GM06990 (cell line): ENCODE measurements at places on chromosomes 1 and 21.
A peak's percentile ranks its signal among the peaks of the same experiment; 100 is the strongest.

DNA sequence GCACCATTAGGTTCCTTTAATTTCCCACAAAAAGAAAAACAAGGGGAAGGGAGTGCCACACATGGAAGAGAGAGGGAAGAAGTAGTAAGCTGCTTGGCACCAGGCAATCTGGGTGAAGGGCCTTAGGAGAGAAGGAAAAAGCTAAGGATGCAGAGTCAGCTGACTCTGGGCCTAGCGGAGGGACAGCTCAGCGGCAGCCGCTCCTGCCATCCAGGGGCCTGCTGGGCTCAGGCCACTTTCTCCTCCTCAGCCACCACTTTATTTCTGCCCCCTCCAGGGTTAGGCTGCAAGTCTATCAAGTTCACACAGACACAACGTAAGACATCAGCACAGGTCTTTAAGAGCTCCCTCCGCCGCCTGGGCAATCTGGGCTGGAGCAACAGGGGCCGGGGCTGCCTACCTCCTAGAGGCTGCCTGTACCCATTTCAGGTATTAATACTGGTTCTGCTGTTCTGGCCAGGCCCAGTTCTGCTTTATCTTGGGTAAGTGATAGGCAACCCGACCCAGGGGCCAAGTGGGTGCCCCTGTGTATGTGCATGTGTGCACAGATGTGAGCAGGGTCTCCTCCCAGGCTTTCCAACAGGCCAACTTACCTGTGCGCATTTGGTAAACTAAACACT is 53.6 kb downstream of the SLC45A1 start:
- no peak for DNase-seq

DNA sequence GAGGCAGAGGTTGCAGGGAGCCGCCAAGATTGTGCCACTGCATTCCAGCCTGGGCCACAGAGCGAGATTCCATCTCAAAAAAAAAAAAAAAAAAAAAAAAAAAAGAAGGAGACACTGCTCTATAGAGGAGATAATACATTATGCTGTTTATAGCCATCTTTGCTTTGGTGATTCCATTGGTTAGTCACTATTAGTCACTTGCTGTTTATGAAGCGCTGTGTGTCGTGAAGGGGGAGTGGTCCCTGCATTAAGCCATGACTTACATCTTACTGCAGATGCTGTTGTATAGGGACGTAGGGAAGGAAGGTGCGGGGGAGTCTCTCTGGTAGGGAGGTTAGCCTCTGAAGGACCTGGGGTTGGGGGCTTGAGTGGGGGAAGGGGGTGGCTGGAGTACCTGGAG is 48.3 kb downstream of the HUNK start:
- DNase-seq, result no peak

GRCh38 chr21:37461479-37461878 is 94.9 kb downstream of the DYRK1A start:
- DNase-seq, result no peak

DNA sequence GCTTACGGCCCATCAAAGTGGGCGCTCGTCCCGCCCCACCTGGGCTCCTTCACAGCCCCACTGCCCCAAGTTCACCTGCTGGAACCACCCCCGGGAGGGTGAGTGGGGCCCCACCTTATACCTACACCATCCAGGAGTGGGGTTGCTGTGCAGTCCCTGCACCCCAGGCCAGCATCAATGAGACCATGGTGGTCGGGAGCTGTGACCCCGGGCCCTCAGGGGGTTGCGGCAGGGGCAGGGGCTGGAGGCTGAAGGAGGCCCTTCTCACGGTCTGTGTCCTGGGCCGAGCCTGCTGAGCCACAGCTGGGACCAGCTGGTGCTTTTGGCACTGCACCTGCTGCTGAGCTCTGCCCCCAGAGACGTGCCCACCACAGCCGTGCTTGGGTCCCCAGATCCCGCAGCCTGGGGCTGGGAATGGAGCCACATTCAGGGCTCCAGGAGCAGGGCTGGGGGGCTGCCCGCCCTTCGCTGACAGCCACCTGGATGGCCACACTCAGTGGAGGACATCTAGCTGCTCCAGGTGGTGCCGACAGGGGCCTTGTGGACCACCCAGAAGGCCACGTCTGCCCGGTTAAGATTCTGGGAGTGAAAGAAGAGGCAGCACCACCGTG is 17.4 kb downstream of the ACTRT2 start:
- DNase-seq, result no peak

DNA sequence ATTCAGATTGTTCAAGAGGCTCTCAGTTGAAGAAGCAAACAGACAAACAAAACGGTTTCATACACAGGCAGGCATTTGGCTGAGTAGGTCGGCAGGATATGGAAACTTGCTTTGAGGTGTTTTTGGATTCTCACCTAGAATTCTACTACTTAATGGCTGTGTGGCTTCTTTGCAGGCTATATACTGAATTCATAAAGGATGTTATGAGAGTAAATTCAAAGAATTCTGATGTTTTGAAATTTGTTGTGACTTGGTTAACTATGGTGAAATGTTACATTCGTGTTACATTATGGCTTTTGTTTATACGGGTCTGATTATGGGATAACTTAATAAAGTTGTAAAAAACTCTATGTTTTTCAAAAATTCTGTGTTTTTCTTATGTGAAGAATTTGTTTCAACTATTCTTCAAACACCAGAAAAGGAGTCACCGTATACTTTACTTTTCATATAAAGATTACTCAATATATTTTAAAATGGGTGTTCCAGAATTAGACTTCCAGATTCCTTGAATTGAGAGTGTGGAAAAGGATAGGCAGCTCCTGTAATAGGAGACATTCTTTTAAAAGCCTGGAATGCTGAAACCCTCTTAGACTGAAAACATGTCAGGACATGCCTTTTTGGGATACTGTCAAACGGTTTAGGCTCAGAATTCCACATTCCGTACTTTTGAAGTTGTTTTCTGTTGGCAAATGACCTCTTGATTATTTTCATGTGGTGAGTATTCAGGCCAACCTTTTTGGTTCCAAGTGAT is 8.2 kb upstream of the IRF2BP2 start:
- DNase-seq, result no peak

DNA sequence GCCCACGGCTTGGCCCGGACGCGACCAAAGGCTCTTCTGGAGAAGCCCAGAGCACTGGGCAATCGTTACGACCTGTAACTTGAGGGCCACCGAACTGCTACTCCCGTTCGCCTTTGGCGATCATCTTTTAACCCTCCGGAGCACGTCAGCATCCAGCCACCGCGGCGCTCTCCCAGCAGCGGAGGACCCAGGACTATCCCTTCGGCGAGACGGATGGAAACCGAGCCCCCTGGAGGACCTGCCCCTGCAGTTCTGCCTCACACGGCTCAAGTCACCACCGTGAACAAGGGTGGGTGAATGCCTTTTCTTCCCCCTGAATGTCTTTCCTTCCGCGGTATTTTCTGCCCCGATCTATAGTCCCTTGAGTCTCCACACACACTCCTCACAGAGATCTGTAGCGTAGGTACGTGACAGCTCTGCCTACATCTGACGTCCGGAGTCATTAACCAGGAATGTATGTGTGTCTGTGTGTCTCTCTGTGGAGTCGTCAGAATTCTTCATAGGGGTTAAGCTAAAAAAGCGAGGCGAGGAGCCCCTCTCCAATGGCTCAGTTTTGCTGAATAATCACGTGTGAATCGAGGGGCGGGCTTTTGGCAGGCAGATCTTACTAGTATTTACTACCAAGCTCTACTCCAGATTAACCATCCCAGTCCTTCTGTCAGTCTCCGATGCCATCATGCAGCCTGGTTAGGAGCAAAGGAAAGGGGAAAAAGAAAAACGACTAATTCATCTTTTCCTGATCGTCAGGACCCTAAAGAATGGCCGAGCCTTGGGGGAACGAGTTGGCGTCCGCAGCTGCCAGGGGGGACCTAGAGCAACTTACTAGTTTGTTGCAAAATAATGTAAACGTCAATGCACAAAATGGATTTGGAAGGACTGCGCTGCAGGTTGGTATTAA is at the start of gene CDKN2C:
TSS of gene CDKN2C (plus strand) at position 635 of the 898 bp plus-strand sequence. CDS start at position 759, 124 bp downstream.
- DNase-seq, result peak; percentile 73

- no peak for DNase-seq
Measured at GRCh38 chr1:92804721-92805201, 19.9 kb upstream of the EVI5 start.

- DNase-seq, result no peak
Measured at GRCh38 chr1:232810856-232811255, 5.6 kb downstream of the MAP10 start.

GRCh38 chr1:70042090-70042731 is 163.2 kb downstream of the LRRC40 start:
- DNase-seq, result no peak

DNA sequence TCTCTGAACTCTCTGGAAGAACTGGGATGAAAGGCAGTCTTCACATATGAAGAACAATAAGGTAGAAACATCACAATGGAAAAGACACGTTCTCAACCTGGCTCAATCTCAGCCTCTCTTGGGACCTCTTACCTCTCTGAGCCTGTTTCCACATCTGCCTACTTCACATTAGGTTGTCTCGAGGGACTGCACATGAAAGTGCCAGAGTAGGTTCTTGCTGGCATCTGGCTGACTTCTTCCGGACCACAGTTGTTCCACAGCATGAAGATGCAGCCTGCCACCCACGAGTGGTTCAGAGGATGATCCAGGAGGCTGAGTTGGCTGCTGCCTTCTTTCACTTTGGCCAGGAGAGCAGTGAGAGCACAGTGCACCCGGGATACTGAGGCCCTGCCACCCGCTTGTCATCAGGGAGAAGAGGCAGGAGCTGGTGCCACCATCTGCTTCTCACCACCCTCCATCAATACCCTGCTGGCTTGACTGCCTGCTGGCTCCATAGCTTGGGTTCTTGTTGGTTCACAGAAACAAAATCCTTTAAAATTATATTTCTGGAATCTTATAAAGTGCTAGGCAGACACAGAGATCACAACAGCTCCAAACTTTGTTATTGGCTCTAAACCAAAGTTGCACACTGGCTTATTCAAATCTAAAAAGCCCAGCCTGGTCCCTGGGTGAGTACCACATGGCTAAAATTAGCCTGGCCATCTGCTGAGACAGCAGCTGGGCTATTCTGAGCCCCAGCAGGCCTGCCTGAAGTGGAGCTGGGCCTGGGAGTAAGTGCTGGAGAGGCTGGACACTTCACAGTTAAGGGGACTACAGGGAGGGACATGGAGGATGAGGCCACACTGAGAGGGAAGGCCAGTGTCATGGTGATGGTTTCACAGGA is 46.9 kb upstream of the LIN9 start:
- DNase-seq, result peak; percentile 40

GRCh38 chr1:201828217-201828819 is 639 bp upstream of the IPO9 start:
- no peak for DNase-seq

- DNase-seq, result no peak
Measured at GRCh38 chr1:103230061-103230460, 121.7 kb upstream of the COL11A1 start.

DNA sequence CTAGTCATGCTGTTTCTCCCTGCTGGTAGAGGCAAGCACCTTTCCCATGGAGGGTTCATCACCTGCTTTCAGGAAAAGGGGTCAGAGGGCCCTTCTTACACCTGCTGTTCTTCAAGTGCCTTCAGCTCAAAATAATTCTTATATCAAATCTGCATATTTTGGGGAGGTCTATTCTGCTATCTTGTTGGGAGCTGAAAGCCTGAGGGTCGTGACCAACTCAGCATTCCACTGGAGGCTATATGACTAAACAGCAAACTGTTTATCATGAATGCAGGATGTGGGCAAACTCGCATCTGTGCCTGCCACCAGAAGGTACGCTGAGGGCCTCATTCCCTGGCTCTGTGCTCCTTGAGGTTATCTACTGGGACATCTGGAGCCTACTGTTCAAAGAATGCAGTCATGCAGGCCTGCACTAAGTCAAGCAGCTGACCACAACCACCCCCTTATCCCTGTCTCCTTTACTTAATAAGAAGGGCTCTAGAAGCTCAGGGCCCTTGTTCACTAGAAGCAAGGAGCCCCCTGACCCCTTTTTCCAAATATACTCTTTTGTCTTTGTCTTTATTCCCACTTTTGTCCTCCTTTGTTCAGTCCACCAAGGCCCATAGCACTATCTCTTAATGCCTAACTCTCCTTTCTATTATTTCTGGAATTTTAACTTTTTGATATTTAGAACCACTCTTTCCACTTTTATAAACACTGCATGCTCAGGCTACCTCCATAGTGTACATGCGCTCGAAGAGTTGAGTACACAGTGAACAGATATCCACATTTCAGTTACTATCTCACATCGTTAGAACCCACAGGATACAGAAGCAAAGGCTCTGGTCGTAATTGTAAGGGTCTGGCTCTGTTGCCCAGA is 4.5 kb upstream of the TRIM17 start:
- no peak for DNase-seq

- DNase-seq, result no peak
Measured at GRCh38 chr1:169149555-169150286, 43.2 kb downstream of the ATP1B1 start.

DNA sequence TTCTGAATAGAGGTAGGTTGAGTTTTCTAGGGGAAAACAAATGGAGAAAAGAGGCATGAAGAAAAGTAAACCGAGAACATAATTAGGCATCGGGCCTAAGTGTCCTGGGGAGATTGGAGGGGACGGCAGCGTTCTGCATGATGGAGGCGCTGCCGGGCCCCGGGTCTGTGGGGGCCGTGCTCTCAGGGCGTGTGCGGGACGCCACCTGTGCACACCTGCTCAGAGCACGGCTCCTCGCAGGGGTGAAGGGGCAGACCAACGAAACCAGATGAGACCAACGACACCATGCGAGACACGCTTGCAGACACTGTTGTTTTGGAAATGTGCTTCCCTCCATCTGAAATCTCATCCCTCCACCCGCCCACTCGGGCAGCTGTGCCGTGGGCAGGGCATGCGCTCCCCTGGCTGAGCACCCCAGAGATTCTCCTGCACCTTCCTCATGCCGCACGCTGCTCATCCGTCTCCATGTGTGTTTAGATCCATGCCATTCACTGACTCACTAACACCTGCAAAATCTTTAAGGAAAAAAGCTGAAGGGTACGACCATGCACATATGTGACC is 28.2 kb upstream of the TRAPPC10 start:
- no peak for DNase-seq

DNA sequence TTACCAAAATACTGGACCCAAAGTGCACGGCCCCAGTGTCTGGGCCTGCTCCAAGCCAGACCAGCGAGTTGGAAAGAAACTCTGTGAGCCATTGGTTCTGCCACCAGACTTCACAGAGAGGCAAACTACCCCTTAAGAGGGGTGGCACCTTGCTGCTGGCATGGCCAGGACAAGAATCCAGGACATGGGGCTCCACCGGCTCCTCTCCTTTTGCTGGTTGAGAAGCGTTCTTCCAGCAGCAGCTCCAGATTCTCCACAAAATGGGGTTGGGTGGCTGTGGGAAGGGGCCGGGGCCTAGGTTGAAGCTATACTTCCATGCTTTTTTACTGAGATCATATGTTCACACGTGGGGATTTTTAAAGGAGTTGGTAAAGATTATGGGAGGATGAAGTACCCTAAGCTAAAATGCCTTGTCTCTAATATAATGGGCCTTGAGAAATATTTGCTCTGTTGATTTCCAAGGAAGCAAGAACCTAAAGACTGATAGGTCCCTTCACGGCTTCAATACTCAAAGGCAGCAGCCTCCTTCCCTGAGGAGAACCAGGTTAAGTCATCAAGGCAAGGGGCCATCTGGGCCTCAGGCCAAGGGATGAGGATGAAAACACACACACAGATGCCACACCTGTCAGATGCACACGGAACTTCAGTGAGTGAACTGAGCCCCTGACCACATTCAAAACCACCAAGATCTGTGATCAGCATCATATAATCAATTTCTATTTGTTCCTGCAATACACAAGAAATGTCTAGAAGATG is 3.1 kb downstream of the C1orf198 start:
- no peak for DNase-seq
